CD4-positive, CD25-positive, alpha-beta regulatory T cell (primary cell): ENCODE measurements at places on chromosomes 1 and 21.

GRCh38 chr1:48726557-48727215 is 50.0 kb downstream of the BEND5 start:
- peak; percentile 18 for DNase-seq

- DNase-seq: no peak
Measured at GRCh38 chr1:206637605-206638004, 2.3 kb downstream of the DYRK3 start.

- no peak for DNase-seq
Measured at GRCh38 chr21:39182484-39183271, 573 bp downstream of the PSMG1 start.

GRCh38 chr1:236753964-236754363 is 41.1 kb upstream of the MTR start:
- no peak for DNase-seq

DNA sequence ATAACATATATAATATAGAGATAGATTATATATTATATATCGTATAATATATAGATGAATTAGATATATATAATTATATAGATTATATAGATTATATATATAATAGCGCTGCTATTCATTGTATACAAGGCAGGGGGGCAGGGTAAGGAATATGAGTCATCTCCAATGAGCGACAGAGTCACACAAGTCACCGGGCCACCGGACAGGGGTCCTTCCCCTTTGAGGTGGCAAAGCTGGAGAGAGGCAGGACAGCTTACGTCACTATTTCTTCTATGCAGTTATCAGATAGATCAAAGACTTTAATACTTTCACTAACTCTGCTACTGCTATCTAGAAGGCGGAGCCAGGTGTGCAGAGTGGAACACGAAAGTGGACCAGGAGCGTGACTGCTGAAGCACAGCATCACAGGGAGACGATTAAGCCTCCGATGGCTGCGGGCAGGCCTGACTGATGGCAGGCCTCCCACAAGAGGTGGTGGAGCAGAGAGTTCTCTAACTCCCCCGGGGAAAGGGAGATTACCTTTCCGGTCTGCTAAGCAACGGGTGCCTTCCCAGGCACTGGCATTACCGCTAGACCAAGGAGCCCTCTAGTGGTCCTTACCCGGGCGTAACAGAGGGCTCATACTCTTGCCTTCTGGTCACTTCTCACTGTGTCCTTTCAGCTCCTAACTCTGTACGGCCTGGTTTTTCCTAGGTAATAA is 2154.7 kb downstream of the MRPL39 start:
- DNase-seq: no peak

DNA sequence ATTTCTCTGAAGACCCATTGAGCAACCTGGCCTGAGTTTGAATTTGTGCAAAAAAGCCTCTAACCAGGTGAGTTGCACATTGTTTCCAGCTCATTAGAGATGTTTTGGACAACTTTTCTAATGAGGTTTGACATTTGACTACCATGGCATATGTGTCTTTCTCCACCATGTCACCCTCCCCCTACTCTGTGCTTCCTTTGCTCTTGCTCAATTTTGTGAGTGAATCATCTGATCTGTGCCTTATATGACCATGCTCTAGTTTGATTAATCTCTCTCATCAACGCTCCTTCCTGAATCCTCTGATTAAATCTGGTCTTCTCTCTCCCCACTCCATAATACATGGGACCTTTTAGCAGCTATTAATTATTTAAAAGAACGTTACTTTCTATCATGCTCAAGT is 144.8 kb upstream of the SAMSN1 start:
- DNase-seq: peak; percentile 28

DNA sequence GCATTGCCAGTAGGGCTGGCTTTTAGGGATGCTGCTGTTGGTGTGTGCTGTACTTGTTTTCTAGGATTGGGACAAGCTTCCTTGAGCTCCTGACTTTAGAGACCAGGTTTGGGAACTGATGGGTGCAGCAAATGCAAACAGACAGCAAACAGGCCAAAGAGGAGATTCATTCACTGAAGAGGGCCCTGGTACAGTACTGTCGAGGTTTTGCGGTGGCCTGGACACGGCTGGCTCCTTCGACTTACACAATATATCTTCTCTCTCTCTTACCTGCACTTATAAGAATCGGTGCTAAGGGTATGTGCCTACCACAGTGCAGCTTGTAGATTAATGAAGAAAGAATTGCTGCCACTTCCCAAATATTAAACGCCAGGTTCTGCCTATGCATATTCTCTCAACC is 44.6 kb downstream of the ATP1A1 start:
- no peak for DNase-seq

DNA sequence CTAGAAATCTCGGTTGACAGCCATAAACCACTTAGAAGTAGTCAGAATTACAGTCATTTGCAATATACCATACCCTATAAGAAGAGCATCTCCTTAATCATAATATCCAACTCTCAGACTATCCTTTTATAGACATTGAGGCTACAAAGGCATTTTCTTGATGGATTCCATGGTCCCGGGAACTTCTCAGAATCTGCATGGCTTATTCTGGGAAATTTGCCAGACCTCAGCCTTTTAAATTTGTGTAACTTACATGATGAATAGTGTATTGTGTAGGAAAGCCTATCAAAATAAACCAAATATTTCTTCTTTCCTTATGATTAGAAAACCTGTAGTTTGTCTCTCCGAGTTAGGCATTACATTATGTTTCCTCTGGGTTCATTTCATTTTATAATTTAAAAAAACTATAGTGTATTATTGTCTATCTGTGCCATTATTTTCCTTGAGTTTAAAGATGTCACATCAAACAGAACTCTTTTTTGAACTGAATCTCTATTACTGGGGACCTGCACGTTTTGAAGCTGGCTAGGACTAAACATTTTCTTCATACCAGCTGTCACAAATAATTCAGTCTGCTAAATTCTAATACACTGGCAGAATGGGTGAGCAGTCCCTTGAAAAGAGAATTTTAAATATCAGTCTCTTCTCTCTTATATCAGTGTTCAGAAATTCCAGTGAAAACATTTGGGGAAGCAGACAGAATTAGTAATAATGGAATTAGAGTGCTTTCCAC is 102.9 kb downstream of the GABPA start:
- no peak for DNase-seq

- no peak for DNase-seq
Measured at GRCh38 chr1:76237211-76237610, 162.7 kb downstream of the ST6GALNAC3 start.

DNA sequence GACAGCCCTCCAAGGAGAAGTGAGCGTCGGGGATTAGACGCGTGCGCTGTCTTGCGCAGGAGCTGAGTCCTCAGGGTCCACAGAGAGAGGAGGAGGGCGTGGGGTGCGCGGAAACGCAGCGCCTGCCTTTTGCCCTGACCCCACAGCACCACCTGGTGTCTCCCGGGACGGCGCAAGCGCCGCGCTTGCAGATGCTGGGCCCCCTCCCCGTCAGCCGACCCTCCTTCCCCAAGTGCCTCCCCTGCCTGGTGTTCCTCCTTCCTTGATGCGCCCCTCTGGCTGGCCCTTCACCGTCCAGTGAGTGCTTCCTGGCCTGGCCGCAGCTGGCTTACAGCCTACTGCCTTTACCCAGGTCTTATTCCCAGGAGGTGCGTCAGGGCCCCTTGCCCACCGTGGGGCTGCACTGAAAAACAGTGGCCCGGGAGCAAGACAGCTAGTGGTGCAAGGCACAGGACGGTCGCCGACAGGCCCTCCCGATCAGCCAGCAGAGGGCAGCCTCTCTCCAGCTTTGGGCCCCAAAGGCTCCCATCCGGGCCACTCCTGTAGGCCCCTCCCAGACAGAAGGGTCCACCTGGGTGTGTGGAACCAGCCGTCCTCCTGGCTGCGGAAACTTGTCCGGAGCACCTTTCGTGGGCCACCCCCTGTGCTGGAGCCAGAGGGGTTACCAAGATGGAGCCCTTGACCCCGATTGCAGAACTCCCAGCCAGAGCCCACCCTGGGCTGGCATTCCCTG is 12.9 kb upstream of the PHLDA3 start:
- peak; percentile 81 for DNase-seq
